Muscle of leg (tissue), 16 donors: ENCODE measurements at places on chromosomes 2 and 18. TPM values are rescaled to one million over a fixed set of nuclear protein-coding genes. Genes with fewer than 3 reads are reported as not detected.

Gene NYAP2
- 0.40 TPM for total RNA-seq

Gene IL1F10
- not detected for total RNA-seq

Gene CFC1
- total RNA-seq, result not detected

Gene INO80C
- total RNA-seq, result 5.4 TPM

Gene SULT1C4
- total RNA-seq, result 13.3 TPM

Gene GAREM2
- total RNA-seq, result 2.5 TPM

Gene TGOLN2
- total RNA-seq, result 38.3 TPM

Gene SPATA3
- total RNA-seq, result not detected

Gene SLC4A5
- total RNA-seq, result 2.2 TPM

Gene RAB3GAP1
- total RNA-seq, result 30.4 TPM

Gene FARSB
- total RNA-seq, result 14.6 TPM

Gene SPC25
- 5.3 TPM for total RNA-seq

Gene HAAO
- total RNA-seq, result 14.8 TPM

Gene FAM228B
- total RNA-seq, result 31.5 TPM

Gene NEU2
- total RNA-seq, result not detected

Gene ZNG1B
- 35.2 TPM for total RNA-seq

Gene PSMA8
- not detected for total RNA-seq

Gene HTRA2
- 33.0 TPM for total RNA-seq

Gene FBXO11
- 39.9 TPM for total RNA-seq

Gene ST8SIA5
- 1.0 TPM for total RNA-seq

Gene PROKR1
- 1.2 TPM for total RNA-seq

Gene FOXD4L1
- 0.13 TPM for total RNA-seq

Gene COL3A1
- total RNA-seq, result 7,706 TPM

Gene ALPG
- total RNA-seq, result not detected

Gene ANKRD62
- not detected for total RNA-seq

Gene ADRA2B
- total RNA-seq, result 2.3 TPM

Gene ZSWIM2
- not detected for total RNA-seq

Gene MAP2
- total RNA-seq, result 5.7 TPM
